NCI-H774 (cell line): ENCODE measurements at places on chromosomes 3 and 15.

- DNase-seq = no peak
Measured at GRCh38 chr15:62773369-62774165, 269.0 kb upstream of the TPM1 start.

DNA sequence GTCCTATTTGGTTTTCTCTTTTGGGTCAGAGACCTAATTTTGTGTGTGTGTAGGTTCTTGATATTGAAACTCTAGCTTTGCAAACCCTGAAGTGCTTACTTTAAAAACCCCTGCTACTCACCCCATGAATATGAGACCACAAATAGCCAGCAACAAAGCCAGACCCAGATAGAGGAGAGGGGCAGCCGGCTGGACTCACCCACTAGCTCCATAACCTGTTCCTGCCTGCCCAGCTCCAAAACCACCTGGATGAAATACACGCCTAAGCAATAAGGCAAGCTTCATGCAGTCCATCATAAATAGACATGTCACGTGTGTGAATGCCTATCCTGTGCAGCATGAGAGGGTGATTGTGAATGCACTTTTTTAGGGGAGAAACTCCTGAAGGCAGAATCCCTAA, 3.7 kb upstream of the TXNRD3 start:
- DNase-seq = no peak

DNA sequence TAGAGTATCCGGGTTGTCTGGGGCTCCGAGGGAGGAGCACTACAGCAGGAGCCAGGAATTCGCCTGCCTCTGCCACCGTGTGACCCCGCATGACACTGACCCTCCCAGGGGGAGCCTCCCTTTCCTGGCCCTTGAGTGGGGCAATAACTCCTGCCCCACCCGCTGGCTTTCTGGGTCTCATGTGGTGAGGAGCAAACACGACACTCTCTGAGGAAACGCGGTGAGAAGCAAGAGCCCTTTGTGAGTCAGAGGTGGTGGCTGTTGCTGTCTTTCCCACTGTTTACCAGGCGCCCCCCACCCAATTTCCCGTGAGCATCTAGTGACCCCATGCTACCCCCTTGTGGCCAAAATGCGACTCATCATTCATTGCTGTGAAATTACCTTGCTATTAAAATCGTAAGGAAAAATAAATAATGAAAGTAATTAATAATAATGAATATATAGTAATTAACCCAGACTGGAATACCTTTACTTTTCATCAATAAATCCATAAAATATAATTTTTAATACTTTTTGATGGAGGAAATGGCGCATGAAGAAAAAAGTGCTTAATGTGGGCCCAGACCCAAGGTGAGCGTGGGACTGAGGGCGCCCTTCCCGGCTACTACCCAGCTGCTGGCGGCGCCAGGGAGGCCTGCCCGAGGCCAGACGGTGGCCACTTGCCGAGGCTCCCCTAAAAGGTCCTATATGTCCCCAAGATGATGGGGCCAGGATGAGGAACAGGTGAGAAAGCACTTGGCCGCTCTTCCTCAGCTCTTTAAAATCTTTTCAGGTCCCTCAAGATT, 29.3 kb downstream of the CCNL1 start:
- DNase-seq = no peak

- no peak for DNase-seq
Measured at GRCh38 chr3:154852515-154852914, 227.6 kb upstream of the MME start.

DNA sequence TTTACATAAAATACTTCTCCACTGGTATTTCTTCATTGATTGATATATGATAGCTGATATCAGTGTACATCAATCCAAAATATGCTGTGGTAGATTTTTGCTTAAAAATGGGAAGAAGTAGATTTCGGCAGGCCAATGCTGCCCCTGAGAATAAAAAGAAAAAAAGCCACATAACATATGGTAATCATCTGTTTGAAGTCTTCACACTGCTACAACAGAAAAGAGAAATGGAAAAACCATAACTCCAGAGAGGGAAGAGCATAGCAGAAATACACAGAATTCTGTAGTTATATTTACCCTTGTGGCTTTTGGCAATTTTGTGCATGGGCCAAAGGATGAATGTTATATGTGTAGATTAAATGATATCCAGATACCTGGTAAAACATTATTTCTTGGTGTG, 143.1 kb upstream of the KCNMB2 start:
- no peak for DNase-seq
